ENCODE measurements at places on chromosomes 7 and 10.
A peak's percentile ranks its signal among the peaks of the same experiment; 100 is the strongest.

DNA sequence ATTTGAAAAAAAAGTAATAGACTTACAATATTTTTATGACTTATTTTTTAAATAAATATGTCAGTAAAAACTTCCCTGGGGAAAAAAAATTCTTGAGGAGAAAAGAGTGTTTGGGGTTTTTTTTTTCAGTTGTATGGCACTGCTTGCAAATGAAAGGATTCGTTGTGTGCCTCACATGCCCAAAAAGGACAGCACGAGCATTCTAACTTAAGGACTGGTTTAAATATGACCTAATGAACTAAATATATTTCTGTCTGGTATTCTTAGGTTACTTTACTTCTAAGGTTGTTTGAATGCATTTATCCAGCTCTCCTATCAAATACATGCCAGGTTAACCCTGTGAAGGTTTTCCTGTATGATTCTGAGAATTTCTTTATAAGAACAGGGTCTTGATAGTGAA lies 988 bp upstream of the CD36 start:
- no peak for DNase-seq

GRCh38 chr7:112162784-112163506 lies 43.3 kb downstream of the DOCK4 start:
- no peak for DNase-seq

- no peak for DNase-seq
Observed at GRCh38 chr7:41256186-41256945, 446.5 kb downstream of the INHBA start.

GRCh38 chr10:49174926-49175500 lies 13.2 kb downstream of the TMEM273 start:
- no peak for DNase-seq

DNA sequence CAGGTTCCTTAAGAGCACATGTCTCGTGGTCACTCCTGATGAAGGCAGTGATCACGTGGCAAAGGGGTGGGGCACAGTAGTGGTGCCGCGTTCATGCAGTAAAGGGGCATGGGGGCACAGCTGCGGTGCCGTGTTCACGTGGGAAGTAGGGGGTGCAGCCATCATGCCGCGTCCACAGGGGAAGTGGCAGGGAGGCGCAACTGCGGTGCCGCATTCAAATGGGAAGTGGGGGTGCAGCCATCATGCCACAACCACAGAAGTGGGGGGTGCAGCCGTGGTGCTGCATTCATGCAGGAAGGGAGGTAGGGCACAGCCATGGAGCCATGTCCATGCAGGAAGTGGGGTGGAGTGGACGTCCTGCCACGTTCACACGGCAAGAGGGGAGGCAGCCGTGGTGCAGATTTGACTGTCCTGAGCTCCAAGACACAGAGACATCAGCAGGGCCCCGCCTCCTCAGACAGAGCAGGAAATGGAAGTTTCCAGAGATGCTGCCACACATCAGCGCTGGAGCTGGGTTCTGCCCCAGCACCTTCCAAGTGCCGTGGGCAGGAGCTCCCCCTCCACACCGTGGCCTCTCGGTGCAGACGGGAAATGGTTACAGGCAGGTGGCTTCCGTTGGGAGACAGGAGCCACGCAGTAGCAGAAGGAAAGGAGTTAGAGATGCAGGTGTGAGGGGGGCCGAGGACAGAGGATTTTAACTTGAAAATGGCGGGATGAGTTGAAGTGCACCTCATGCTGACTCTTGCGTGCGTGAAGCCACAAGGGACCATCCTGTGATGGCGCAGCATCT lies 95.0 kb upstream of the DDC start:
- DNase-seq = peak; percentile 83

DNA sequence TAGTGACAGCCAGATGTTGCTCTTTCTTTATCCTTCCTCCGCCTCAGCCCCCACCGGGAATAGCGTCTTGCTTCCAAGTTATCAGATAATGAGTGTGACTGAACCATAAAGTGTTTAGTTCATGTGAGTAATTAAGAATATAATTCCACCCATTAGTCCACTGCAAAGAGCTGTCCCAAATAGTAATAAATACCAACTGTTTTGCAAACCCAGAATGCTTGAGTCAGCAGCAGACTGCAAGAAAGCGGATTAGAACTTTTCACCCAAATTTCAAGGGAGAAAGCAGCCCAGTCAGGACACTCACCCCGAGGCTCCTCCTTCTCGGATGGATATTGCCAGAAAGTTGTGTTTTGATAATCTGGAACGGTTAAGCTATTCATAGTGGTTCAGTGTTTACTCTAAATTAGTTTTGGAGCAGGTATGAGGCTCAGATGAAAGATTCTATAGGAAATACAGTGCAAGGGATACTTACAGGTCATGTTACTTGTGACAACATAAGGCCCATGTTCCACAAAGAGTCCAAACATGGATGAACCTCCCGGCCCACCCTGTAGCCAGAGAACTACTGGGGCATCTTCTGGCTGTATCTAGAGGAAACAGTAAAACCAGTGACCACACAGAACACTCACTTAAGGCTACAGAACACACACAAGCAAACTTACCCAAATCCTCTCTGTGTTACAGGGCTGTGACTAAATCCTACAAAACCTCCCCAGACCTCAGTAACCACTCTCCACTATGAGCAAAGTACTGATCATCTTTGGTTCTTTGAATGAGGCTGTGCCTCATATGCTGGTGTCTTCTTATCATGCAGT lies 50.5 kb downstream of the CPVL start:
- no peak for DNase-seq

- DNase-seq = no peak
Observed at GRCh38 chr7:41336455-41336952, 366.4 kb downstream of the INHBA start.

DNA sequence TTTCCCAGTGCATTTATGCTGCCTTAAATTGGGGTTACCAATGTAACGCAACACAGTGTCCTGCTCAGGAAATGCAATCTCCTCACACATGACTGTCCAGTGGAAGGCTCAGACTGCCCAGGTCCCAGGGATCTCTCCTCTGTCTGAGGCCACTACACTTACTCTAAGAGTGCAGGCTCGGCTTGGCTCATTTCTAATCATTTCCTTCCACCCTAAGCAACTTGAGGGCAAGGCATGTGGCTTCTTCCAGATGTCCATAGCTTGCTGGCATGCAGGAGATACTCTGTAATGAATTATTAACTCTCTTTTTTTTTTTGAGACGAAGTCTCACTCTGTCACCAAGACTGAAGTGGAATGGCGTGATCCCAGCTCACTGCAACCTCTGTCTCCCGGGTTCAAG lies 23.7 kb downstream of the PLAC9 start:
- no peak for DNase-seq

GRCh38 chr7:98329791-98330373 lies 48.4 kb downstream of the BRI3 start:
- no peak for DNase-seq

- DNase-seq = no peak
Observed at GRCh38 chr7:81926154-81926553, 156.3 kb upstream of the HGF start.

GRCh38 chr7:49787980-49788379 lies 14.5 kb downstream of the VWC2 start:
- no peak for DNase-seq

- DNase-seq = peak; percentile 77
Observed at GRCh38 chr10:30373596-30374327, 24.7 kb upstream of the MTPAP start.

DNA sequence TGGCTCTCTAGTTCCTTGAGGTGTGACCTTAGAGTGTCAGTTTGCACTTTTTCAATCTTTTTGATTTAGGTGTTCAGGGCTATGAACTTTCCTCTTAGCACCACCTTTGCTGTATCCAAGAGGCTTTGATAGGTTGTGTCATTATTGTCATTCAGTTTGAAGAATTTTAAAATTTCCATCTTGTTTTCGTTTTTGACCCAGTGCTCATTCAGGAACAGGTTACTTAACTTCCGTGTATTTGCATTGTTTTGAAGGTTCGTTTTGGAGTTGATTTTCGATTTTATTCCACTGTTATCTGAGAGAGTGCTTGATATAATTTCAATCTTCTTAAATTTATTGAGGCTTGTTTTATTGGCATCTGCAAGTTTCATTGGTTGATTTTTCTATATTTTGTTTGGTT lies 37.3 kb downstream of the FANK1 start:
- no peak for DNase-seq

DNA sequence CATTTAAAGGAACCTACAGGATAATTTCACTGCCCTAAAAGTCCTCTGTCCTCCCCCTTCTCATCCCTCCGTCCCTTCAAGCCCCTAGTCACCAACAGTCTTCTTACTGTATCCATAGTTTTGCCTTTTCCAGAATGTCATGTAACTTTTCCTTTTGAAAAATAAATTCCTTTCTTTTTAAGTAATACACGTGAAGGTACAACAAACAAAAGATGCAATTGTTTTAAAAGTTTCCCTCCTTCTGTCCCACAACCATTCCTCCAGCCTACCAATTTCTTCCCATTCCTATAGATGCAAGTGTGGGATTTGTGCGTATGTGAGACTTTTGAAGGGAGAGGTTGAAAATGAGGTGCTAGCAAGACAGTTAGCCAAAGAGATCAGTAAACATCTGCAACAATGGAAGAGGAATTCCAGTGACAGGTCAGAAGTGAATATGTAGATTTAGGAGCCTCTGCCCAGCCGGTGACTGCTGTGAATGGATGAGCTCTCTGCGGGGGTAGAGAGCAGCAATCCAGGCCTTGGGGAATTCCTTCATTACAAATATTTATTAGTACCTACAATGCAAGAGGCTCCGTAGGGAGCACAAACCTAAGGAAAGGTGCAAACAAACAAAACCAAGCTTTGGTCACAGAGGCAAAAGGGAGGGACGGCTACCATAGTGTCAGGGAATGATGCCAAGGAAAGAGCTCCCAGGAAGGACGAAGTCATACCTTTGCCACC lies 243.6 kb downstream of the SKIDA1 start:
- no peak for DNase-seq

GRCh38 chr7:45878457-45879144 lies 5.7 kb upstream of the CCDC201 start:
- no peak for DNase-seq

GRCh38 chr10:106487726-106488125 lies 676.8 kb downstream of the SORCS1 start:
- no peak for DNase-seq

DNA sequence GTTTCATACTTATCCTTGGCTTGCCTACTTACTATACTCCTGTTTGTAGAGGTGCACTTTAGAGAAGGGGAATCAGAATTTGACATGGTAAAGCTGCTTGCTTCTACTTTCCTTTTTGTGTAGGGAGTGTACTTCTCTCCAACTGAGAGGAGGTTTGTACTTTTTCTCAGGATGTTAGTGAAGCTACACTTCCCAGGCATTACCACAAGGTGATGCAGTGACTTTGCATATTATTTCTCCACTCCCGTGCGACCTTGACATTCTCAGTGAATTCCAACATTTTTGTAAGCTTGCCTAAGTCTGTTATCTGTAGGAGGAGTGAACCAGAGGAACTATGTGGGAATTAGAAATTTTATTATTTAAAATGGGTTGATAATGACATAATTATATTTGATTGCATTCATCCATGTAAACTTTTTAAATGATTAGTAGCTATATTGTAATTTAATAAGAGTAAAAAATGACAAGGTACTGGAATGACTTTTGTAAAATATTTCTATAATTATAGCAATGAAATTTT lies 5.2 kb downstream of the TAX1BP1 start:
- DNase-seq = peak; percentile 5

GRCh38 chr10:71088054-71088453 lies 124.3 kb upstream of the UNC5B start:
- no peak for DNase-seq

- DNase-seq = no peak
Observed at GRCh38 chr10:127434006-127434405, 115.1 kb upstream of the NPS start.

DNA sequence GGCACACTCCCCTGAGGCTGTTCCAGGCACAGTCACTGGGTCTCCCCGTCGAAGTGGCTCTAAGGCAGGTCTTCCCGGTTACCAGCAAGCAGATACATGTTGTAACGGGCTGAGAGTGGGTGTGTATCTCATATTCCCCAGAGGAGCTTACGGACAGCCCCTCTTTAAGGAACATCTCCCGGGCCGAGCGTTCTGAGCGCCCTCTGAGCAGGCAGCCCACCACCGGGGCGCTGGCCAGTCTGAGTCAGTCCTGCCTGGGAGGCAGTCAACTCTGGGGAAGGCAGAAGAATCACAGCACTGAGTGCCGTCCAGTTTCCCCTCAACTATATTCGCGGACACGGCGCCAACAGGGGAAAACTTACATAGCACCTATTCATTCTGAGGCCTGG lies 117.4 kb downstream of the LHPP start:
- DNase-seq = no peak

- no peak for DNase-seq
Observed at GRCh38 chr7:2360796-2361195, 6.2 kb downstream of the EIF3B start.

GRCh38 chr7:46628389-46628788 lies 707.3 kb upstream of the IGFBP3 start:
- DNase-seq = no peak

DNA sequence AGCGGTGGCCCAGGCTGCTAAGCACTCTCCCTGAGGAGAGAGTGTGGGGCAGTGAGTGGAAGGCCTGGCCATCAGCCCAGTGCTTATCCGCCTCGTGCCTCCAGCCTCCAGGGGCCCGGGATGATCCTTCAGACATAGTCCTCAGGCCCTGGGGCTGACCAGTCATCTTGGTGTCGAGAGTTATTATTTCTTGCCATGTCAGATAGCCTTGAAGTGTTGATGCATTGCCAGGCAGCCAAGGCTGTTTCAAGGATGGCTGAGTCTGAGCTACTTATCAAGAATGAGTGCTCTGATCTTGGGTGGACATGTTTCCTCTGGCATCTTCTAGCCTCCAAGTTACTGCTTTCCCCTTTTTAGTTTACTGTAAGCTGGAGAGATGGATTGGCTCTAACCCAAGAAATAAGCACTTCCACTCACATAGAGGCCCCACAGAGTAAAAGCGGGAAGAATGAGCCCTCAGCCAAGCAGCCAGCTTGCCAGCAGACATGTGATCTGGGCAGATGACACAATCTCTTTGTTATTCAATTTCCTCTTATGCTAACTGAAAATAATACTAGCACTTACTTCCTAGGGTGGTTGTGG lies 136.5 kb upstream of the NAMPT start:
- DNase-seq = peak; percentile 63

GRCh38 chr10:126417220-126417825 lies 29.0 kb upstream of the ADAM12 start:
- DNase-seq = no peak

DNA sequence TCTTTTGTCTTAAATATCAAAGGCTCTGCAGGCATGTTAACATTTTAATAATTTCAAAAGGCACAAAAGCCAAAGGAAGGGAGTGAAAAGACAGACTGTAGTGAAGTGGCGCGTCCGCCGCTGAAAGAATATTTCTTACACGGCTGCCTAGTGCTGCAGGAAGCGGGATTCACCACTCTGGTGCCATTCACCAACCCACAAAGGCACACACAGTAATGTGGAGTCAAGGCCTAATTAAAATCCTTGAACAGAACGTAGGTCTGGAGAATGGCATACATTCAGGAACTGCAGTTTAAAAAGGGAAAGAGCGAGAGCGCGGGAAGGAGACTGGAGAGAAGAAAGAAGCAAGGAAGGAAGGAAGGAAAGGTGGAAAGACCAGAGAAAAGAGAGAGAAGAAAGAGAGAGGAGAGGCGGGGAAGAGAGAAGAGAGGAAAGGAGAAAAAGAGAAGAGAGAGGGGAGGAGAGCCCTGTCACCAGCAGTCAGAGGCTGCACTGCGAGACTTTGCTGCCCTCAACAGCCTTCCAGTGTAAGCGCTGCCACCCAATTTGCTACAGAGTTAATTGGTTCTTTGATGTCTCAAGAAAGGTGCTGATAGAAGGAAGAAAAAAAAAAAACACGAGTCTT lies 554.0 kb downstream of the MDFIC start:
- DNase-seq = peak; percentile 26
